ENCODE measurements at places on chromosomes 12 and 14.
A peak's percentile ranks its signal among the peaks of the same experiment; 100 is the strongest.

DNA sequence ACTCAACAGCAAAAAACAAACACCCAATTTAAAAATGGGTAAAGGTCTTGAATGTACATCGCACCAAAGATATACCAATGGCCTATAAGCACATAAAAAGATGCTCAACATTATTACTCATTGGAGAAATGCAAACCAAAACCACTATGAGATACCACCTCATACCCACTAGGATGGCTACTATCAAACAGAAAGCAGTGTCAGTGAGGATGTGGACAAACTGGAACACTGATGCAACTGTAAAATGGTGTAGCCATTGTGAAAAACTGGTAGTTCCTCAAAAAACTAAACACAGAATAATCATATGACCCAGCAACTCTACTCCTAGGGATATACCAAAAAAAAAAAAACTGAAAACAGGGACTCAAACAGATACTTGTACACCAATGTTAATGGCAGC, 49.3 kb downstream of the CDK17 start:
- no peak for DNase-seq

DNA sequence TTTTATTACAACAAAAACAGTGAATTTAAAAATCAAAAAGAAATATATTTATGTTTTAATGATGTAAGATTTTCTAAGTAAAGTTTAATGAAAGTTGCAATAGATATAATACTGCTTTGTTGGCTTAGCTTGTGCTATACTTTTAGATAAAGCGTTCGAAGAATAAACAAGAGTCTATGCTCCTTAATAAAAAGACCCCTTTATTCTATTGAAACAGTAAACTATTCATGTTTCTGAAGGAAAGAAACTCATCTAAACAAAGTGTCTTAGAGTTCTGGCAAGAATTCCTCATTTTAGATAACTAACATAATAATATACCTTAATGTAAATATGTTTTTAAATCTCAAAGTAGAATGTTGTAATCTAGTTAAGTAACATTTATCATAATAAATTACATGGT, 179.0 kb downstream of the RASSF9 start:
- no peak for DNase-seq

GRCh38 chr12:6763380-6763779, 2.8 kb upstream of the PTMS start:
- DNase-seq = no peak

DNA sequence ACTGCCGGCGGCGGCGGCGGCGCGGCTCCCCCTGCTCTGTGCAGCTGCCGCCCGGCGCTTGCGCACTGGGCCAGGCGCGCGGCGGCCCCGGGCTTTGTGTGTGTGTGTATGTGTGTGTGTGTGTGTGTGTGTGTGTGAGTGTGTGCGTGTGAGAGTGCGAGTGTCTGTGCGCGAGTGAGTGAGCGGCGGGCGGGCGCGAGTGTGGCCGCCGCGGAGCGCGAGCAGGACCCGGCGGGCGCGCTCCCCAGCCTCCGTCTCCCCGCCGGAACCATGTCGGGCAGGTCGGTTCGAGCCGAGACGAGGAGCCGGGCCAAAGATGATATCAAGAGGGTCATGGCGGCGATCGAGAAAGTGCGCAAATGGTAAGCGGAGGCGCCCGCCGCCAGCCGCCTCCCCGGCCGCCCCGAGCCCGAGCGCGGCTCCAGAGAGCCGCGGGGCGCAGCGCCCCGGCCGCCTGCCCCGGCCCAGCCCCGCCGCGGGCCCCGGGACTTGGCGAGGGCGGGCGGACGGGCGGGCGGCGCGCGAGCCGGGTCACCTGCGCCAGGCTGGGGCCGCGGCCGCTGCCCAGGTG, at the start of gene BCL7A:
BCL7A (plus strand) TSS at position 63 of the 571 bp plus-strand sequence; CDS start at position 271, 208 bp downstream.
- DNase-seq = peak; percentile 76

- no peak for DNase-seq
These were observed 373.3 kb downstream of the TMEM132D start for GRCh38 chr12:129530517-129530916.

GRCh38 chr14:103629503-103630121, 601 bp downstream of the KLC1 start:
- peak; percentile 70 for DNase-seq

DNA sequence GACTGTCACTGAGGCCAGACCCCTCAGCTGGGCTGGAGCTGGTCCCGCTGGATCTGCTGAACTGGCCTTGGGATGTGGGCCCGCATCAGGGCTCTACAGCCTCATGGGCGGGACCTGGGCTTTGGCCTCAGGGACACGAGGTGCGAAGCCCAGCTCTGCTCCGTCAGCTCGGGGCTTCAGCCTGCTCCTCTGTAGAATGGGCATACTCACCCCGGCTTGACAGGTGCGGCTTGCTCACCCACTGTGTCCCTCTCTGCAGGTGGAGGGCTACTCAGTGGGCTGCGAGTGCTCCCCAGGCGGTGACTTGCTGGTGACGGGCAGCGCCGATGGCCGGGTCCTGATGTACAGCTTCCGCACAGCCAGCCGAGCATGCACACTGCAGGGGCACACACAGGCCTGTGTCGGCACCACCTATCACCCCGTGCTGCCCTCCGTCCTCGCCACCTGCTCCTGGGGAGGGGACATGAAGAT, 57.6 kb downstream of the BEGAIN start:
- no peak for DNase-seq

- no peak for DNase-seq
These were observed 35.9 kb upstream of the KCNMB4 start for GRCh38 chr12:70330158-70330557.

- DNase-seq = no peak
These were observed 1095.1 kb downstream of the BCL11B start for GRCh38 chr14:98176892-98177291.

DNA sequence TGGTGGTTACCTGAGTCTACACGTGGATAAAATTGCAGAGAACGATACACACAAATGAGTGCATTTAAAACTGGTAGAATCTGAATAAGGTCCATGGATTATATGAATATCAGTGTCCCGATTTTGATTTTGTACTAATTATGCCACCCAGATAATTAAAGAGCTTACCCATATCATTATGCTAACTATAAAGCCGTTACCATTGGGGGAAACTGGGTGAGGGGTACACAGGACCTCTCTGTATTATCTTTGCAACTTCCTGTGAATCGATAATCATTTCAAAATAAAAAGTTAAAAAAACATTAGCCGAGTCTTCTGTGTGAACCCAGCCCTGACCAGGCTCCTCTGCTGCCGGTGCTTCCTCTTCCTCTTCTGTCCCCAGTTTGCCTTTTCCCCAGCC, 107.1 kb downstream of the SMOC1 start:
- DNase-seq = no peak

DNA sequence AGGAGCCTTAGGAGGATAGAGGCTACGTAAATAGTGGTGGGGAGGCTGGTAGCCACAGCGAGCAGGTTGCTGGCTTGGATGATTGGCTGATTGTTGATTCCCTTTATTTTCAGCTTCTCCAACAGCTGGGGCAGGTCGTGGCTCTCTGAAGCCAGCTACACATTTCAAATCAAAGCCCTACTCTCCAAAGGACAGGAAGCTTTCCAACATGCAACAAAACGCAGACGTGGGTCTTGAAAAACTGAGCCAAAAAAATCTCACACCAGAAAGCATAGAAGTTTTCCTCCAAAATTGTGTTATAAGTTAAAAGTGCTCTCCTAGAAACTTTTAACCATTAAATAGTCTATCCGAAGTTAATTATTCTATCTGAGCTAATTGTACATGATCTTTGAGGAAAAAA, 37.6 kb upstream of the PRICKLE1 start:
- no peak for DNase-seq

DNA sequence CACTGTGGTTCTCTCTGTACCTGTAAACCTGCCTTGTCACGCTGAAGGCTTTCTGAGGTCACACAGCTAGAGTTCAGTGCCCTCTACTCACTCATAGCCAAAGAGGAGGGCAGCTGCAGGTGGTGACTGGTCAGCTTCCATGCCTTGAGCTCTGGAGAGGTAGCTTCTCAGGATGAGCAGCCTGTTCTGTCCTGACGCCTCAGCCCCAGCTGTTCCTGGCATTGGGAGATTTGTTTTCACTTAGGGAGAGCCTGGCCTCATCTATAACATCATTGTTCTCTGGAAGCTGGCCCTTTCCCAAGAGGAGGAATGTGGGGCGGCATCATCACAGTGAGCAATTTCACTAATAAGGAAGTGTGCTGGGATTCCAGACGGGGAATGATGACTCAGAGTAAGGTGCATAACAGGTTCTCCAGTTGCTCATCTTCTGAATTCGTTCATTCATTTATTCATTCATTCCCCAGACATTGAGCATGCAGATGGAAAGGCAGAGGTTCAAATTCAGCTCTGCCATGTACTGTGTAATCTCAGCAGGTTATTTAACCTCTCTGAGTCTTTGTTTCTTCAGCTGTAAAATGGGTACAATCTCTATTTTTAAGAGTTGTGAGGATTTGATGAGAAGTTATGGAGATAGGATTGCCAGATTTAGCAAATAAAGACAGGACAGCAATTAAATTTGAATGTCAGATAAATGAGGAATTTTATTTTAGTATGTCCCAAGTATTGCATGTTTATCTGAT, 255.8 kb upstream of the CRY1 start:
- peak; percentile 44 for DNase-seq

- no peak for DNase-seq
These were observed 34.2 kb downstream of the PSMA6 start for GRCh38 chr14:35326375-35326774.

GRCh38 chr14:95305145-95305544, 14.6 kb downstream of the CLMN start:
- DNase-seq = no peak

Measured in adipocyte (in vitro differentiated cells).